ENCODE measurements at places on chromosomes 2 and 18. TPM values are rescaled to one million over a fixed set of nuclear protein-coding genes. Genes with fewer than 3 reads are reported as not detected.

LIMS3 gene
- 5.4 TPM for total RNA-seq

MAPK4 gene
- total RNA-seq, result 11.7 TPM

RAX gene
- not detected for total RNA-seq

NCKAP5 gene
- total RNA-seq, result 0.39 TPM

ADGRF3 gene
- not detected for total RNA-seq

CCDC68 gene
- 3.6 TPM for total RNA-seq

GRHL1 gene
- 1.3 TPM for total RNA-seq

SCN3A gene
- 0.62 TPM for total RNA-seq

MREG gene
- 0.46 TPM for total RNA-seq

CARF gene
- total RNA-seq, result 8.7 TPM

NCL gene
- total RNA-seq, result 146 TPM

TBC1D8 gene
- total RNA-seq, result 44.5 TPM

LHCGR gene
- total RNA-seq, result 1.1 TPM

PLEKHH2 gene
- total RNA-seq, result 18.9 TPM

KCNE4 gene
- total RNA-seq, result 13.0 TPM

ELP2 gene
- 59.5 TPM for total RNA-seq

DUSP28 gene
- total RNA-seq, result 3.0 TPM

RAMP1 gene
- 213 TPM for total RNA-seq

CYRIA gene
- total RNA-seq, result 20.7 TPM

FABP1 gene
- not detected for total RNA-seq

INHA gene
- not detected for total RNA-seq

HSPE1 gene
- 63.5 TPM for total RNA-seq

BUB1 gene
- 0.40 TPM for total RNA-seq

Data from gastroesophageal sphincter (tissue), 4 donors.